Activated CD4-positive, alpha-beta T cell treated with anti-CD3 and anti-CD28 coated beads for 24 hours (primary cell): ENCODE measurements at places on chromosomes 3 and 15.

- no peak for DNase-seq
Measured at GRCh38 chr3:141306922-141307321, 61.4 kb upstream of the ZBTB38 start.

GRCh38 chr15:88513195-88513594 is 33.3 kb downstream of the DET1 start:
- DNase-seq: no peak

DNA sequence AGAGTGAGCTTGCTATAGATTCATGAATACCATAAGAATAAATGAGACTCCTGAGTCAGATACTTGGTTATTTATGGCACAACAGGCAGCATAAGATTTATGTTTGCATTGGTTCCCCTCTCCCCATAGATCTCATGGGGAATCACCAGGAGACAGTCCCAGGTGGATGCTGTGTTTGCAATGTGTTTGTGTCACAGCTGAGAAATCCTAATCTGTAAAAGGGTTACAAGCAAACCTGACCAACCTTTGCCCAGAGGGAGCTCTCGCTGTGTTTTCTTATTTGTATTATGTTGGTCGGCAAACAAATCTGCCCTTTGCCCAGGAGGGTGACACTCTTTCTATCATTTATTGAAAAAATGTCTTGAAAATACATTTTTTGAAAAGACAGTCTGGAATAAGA is 236.2 kb downstream of the ZPLD1 start:
- no peak for DNase-seq

- no peak for DNase-seq
Measured at GRCh38 chr15:51634591-51635198, 12.1 kb upstream of the DMXL2 start.

GRCh38 chr15:41827290-41827879 is 507 bp upstream of the JMJD7 start:
- no peak for DNase-seq

- DNase-seq: no peak
Measured at GRCh38 chr3:104273046-104273649, 1093.6 kb upstream of the ALCAM start.

DNA sequence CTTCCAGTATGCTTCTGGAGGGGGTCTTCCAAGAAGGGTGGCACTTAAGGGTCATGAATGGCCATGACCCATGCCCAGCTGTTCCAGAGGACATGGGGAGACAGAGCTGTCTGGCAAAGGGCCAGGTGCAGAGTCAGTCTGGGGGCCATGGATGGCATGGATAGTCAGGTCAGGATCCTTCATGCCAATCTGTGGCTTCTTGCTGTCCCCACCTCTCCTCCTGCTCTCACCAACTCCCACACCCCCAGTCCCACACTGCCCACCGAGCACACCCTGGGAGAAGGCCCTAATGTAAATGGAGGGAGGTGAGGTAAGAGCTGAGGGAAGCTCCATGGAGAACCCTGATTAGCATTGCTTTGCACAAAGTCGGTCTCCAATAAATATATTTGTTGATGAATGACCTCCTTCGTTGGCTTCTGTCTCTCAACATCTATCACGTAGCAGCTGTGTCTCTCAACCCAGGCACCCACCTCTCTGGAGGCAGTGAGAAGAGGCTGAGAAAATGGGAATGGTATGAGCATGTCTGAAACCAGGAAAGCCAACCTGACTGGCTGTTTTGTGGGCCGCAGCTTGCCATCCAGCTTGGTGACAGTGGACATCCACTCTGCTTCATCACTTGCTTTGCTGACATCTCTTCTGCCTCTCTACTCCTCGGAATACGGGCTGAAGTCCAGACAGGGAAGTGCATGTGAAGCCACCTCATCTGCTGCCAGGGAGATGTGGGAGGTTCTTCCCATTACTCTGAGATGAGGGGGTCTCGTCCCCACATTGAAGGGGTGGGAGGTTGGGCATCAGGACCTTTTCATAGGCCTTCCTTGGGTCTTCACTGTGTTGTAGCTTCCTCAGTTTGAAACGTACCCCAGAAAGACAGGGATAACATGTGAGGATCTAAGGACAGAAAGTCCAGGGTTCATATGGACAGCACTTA is 37.7 kb upstream of the RAB6B start:
- DNase-seq: no peak

- DNase-seq: no peak
Measured at GRCh38 chr3:65605876-65606432, 432.8 kb downstream of the MAGI1 start.

GRCh38 chr3:197880491-197881269 is 69.3 kb upstream of the RPL35A start:
- no peak for DNase-seq
